Activated CD4-positive, CD25-positive, alpha-beta regulatory T cell treated with anti-CD3 and anti-CD28 coated beads, Interleukin-2, amount 50 U/mL, for 16 hours (primary cell): ENCODE measurements at places on chromosomes 2 and 18.
A peak's percentile ranks its signal among the peaks of the same experiment; 100 is the strongest.

DNA sequence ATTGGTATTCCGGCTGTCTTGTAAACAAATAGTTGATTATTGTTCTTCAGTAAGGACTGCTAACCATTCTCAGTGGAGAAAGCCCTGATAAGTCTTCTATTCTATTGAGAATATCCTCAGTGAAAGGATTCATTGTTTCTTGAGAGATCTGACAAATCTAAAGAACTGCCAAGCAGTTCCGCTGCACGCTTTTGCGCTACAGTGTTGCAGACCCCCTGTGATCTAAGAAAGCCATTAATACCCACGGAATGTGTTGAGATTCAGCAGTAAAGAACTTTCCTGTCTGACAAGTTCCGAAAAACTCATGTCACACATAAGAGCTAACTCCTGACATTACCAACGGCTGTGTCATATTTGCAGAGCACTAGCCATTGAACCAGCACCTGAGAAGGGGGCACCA lies 63.8 kb downstream of the ZNF236 start:
- DNase-seq = no peak

GRCh38 chr2:209383212-209383611 lies 40.6 kb upstream of the MAP2 start:
- DNase-seq = no peak

GRCh38 chr2:236793023-236794011 lies 223.7 kb downstream of the ACKR3 start:
- no peak for DNase-seq

DNA sequence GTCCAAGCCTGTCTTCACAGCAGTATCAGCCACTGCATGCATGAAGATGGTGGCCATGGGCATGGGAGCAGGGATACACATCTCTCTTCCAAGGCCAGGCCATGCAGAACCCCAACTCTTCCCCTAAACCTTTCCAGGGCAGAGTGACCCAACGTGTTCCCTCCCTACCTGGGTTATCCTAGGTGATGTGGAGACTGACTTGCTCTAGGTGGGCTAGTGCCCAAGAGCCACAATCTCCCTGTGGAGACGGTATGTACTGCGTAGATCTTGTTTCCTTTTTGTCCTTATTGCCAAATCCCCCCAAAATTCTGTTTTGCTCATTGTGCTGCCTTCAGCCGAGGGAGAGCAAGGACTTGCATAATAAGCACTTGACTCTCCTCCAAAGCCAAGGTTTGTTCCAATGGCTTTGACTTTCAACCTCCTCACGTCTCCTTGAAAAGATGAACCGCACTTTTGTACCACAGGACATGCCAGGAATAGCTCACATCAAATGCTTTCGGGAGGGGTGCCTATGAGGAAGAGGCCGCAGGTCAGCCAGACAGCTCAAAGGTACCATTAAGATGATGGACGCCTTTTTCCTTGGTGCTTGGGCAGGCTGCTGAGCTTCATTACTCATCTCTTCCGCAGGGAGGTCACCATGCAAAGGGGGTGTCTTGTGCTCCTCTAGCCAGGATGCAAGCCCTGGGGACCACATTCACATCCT lies 76.2 kb upstream of the GLI2 start:
- no peak for DNase-seq

DNA sequence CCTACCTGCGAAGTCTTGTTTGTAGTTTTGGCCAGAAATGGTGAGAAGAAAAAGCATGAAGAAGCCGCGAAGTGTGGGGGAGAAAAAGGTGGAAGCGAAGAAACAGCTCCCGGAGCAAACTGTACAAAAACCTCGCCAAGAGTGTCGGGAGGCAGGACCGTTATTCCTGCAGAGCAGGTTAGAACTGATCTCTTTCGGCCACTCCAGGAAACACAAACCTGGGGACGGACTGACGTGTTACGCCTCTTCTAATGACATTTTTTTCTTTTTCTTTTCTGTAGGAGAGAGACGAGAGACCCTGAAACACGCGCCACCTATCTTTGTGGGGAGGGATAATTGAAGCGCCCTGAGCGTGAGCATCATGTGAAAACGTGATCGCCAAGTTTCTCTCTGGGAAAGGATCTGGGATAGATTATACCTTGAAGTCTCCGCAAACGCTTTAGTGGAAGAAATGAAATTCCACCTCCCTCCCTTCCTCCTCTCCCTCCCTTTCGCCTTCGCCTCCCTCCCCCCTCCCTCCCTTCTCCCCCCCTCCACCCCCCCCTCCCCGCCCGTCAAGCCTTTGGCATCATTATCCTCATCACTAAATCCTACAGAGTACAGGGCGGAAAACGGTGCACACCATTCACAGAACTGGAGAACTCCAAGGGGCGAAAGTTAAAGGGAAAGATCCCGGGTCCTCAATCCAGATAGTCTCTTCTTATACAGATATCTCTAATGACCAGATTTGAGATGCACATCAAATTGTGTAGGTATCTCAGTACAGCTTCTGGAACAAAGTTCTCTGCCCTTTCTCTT lies at the start of gene ZEB2:
TSS of gene ZEB2 (minus strand) at position 186 of the 798 bp plus-strand sequence. CDS start 2,769 bp downstream, outside the sequence.
- DNase-seq = no peak

- DNase-seq = no peak
Observed at GRCh38 chr2:198053148-198053547, 248.8 kb downstream of the PLCL1 start.

- no peak for DNase-seq
Observed at GRCh38 chr2:171206422-171207115, 45.9 kb upstream of the TLK1 start.

- no peak for DNase-seq
Observed at GRCh38 chr2:102385522-102385921, 29.9 kb downstream of the IL18R1 start.

DNA sequence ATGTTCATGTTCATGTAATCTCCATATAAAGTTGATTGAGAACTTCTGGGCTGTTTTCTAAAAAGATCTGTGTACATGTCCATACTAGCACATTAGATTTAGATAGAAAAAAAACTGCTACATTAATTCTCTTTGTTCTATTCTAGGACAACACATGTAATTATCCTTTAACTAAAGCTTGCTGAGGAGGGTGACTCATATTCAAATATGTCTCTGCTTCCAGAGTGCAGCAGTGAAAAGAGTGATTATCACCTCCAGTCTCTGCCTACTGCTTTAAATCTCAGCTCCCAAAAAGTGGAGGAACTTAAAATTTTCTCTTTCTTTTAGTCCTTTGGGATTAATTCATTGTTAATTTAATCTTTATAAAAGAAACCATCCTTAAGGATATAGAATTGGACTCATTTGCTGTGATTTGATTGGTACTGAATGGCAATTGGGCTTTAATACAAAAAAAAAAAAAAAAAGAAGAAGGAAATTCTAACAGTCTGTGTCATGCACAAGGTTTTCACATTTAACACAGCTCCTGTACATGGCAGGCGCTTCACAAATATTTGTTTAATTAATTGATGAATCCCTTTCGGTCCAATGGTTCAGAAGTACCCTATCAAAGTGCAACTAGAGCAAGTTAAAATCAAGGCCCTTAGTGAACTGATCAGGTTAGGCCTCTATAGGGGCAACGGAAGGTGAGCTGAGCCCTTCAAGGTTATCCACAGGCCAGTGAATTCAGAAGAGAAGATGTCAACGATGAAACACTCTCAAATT lies 214.0 kb upstream of the KCNJ3 start:
- no peak for DNase-seq

GRCh38 chr2:171762879-171763573 lies 75.8 kb downstream of the DYNC1I2 start:
- no peak for DNase-seq

DNA sequence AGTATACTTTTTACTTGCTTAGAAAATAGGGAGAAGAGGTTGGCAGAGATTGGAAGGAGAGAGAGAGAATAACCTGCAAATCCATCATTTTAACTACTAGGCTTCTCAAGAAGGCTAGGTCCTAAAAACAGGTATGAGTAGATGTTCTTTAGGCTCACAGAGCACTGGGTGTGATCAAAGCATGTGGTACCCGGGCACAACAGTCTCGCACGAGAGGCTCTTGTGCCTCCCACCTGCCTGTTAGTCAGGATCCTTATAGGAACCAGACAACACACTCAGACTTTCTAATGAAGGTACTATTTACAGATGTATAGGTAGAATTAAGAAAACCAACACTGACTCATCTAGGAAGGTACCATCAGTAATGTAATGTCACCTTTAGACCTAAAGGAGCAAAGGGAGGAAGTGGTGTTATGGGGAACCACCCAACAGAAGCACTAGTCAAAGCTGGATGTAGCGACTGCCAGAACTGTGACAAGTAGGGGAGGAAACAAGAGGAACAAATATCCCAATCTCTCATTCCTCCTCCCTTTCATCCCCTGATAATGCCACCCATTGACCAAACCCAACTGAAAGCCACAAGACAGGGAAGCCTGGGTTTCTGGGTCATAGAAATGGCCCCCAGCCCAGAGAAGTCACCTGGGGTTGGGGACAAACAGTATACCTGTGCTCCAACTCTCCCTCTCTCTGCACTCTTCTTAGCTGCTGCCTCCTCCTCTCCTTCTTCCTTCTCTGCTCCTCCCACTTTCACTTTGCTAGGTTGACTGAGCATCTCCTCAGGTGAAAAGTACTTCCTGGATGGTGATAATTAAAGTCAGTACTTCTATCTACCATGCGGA lies 16.0 kb upstream of the MARCHF4 start:
- DNase-seq = no peak

DNA sequence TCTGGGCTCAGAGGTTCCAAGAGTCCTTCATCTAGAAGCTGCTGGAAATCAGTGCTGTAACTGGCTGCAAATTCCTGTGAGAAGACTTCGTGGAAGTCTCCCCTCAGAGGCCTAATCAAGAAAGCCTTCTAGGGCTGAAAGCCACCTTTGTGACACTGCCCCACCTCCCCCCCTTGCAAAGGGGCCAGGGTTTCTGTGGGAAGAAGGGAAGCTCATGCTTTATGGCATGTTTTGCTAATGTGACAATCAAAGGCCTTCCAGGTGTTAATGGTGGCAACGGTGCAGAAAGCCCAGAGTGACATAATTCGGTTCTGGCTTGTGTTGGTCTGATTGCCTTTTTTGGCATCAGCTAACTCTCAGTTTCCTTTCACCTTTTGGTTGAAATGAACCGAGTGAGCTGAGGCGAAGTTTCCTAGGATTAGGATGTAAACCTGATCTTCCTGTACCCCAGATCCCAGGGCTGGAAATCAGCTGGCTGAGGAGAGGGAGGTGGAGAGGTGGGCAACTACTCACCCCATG lies 126.9 kb upstream of the TRIB2 start:
- DNase-seq = no peak

GRCh38 chr18:76988031-76988826 lies 144.4 kb downstream of the MBP start:
- DNase-seq = no peak

- DNase-seq = peak; percentile 2
Observed at GRCh38 chr2:28276076-28276618, 116.5 kb upstream of the FOSL2 start.

DNA sequence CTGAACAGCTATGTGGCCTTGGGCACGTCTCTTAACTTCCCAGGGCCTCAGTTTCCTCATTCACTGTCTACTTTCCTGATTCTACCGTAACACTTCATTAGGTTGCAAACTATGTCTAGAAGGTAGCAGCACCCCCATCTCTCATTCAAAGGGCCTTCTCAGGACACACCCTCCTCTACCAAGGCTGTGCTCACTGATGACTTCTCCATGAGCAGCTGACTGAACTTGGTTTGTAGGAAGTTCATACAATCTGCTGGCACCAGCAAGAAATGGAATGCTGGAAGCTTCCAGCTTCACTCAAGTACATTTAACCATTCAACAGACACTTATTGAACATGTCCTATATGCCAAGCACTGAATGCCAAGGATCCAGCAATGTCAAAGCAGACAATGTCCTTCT lies 250.8 kb upstream of the CTAGE1 start:
- no peak for DNase-seq

- DNase-seq = no peak
Observed at GRCh38 chr18:42168907-42169306, 213.9 kb downstream of the PIK3C3 start.

DNA sequence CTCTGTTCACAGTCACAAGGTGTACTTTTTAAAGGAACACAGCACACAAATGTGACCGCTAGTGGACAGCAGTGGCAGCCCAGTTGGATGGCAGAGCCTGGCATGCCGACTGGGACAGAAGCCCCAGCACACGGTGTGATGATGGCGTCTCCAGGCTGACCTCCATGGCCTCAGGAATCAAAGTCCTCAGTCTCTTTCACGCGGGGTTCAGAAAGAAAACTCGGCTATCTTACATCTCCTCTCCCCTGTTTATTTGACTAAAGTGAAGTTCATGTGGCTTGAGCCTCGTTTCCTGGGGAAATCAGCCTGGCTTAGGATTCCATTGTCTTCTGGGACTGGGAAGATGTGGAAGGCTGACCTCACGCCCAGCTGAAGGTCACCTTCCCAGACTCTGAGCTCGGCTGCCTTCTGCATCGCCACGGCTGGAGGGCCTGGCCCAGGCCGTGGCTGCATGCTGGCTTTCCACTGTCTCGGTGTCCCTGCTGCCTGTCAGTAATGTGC lies 56.1 kb downstream of the ASAP2 start:
- no peak for DNase-seq

DNA sequence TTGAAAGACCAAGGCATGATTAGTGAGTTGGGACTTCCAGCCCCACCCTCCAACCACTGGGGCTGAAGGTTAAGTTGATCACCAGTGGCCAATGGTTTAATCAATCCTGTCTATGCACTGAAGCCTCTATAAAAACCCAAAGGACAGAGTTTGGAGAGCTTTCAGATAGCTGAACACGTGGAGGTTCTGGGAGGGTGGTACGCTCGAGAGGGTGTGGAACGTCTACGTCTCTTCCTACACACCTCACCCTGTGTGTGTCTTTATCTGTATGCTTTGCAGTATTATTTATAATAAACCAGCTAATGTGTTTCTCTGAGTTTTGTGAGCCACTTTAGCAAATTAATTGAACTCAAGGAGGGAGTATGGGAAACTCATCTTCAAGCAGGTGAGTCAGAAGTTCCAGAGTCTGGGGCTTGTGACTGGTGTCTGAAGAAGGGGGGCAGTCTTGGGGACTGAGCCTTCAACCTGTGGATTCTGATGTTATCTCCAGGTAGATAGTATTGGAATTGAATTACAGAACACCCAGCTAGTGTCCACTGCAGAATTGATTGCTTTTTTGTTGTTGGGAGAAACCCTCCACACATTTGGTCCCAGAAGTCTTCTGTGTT lies 20.3 kb downstream of the ACTR3 start:
- peak; percentile 31 for DNase-seq

DNA sequence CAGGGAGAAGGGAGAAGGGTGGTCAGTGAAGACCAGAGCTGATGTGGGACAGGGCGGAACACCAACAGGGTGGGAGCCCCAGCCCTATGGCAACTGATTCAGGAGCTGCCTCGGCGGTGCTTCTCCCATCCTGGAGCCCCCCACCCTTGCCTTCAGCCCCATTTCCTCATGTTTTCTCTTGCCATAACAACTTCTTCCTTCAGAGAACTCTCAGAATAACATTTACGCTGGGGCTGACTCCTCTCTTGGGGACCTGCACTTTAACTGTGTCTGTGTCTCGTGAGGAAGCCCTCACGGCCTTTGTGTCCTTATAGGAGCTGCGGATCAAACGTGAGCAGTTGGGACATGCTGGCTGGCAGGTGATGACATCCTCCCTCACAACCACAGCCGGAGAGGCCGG lies 116.4 kb upstream of the SNTG2 start:
- no peak for DNase-seq

- no peak for DNase-seq
Observed at GRCh38 chr18:52339891-52340371, at the start of gene DCC. Gene DCC (plus strand): TSS chr18:52340197. CDS start chr18:52340788, 591 bp downstream.
